ENCODE measurements at places on chromosomes 6 and 20.
A peak's percentile ranks its signal among the peaks of the same experiment; 100 is the strongest.

GRCh38 chr6:145309842-145310535, 425.3 kb downstream of the EPM2A start:
- DNase-seq = no peak

- no peak for DNase-seq
These were observed 43.7 kb downstream of the NINL start for GRCh38 chr20:25541676-25542075.

- no peak for DNase-seq
These were observed 220.7 kb downstream of the UST start for GRCh38 chr6:148967541-148967956.

DNA sequence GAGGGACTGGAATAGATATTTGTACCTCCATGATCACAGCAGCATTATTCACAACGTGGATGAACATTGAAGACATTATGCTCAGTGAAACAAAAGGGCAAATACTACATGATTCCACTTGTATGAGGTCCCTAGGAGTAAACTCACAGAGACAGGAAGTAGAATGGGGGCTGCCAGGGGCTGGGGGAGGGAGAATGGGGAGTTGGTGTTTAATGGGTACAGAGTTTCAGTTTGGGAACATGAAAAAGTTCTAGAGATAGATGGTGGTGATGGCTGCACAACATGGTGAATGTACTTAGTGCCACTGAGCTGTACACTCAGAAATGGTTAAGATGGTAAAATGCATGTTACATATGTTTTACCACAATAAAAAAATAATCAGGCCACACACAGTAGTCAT, 164.3 kb upstream of the RREB1 start:
- DNase-seq = no peak

DNA sequence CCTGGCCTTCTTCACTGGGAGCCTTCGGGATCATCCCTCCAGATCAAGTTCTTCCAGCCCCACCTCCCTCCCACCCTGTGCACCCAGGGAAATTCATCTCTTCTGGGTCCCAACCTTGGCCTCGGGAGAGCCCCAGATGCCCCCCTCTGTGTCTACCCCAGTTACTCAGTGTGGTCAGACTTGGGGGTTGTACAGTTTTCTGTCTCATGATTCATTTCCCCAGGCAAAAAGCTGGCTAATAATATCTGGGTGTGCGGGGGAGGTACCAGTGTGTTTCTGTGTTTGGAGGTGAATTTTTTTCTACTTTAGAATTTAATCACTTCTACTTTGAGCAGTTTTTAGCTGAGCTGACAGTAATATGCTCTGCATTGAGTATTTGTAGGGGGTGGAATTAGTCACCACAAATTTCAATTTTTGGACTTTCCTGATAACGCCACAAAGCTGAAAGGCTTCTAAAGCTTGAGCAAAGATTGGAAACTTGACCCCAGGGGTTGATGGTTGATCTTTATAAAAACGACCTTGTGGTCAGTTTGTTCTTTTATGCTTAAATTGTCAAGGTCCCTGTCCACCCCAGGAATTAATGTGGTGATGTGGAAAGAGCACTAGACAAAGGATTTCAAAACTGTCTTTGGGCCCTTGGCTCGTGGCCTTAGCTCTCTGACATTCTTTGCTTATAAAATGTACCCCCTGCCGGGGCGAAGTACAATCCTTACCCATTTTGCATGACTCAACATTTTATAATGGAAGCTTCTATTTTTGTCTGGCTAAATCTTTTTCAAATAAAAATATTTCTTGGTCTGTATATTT, 284.7 kb upstream of the TAB2 start:
- DNase-seq = no peak

- peak; percentile 49 for DNase-seq
These were observed 169.4 kb downstream of the TAF4 start for GRCh38 chr20:61896058-61896961.

DNA sequence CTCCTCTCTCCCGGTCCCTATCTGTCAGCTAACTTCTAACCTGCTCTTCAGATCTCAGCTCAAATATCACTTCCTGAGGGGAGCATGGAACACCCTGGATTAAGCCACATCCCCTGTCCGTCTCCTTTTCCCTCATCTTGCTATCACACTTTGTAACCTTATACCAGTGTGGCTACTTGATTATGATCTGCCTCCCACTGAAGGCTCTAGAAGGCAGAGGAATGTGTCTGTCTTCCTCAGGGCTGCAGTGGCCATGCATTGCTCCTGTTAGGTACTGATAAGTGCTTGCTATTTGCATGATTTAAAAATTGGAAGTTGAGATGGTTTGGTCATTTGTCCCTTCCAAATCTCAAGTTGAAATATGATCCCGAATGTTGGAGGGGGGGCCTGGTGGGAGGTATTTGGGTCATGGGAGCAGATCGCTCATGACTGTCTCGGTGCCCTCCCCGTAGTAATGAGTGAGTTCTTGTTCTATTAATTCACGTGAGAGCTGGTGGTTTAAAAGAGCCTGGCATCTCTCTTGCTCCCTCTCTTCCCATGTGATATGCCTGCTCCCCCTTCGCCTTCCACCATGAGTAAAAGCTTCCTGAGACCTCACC, 71.4 kb downstream of the PLCB4 start:
- no peak for DNase-seq

GRCh38 chr6:142648036-142648451, 296.9 kb downstream of the HIVEP2 start:
- no peak for DNase-seq

DNA sequence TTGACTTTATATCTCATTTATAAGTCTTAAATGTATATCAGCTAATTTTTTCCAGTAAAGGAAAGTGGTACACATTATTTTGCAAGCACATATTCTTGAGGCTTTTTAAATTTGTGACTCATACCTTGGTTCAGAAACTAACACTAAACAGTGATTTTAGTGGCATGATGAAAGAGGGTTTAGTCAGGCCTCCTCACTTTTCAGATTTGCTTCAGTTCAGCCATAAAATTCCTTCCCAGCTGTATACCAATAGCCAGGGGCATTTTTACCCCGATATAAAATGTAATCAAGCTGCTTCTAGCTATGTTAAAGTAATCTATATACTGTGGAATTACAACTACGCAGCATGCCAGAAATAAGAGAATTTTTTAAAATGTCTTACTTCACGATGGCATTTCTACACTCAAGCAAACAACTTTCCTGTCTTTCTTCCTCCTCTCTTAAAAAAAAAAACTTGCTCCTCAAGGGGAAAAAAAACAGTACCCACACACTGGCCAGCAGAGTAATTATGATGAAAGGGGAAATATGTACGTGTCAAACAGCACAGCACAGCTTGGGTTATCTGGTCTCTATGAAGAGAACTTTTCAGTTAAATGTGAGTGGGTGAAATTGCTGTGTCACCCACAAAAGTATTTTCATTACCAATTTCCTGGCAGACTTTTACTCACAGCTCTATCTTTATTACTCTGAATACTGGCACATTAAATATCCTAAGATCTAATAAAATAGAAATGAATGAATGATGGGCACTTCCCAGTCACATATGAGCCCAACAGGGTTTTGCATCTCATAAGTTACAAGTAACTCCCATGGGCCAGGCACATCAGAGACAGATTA, 244.8 kb upstream of the TENT5A start:
- no peak for DNase-seq

GRCh38 chr20:23856226-23856625, 23.3 kb downstream of the CST5 start:
- no peak for DNase-seq

DNA sequence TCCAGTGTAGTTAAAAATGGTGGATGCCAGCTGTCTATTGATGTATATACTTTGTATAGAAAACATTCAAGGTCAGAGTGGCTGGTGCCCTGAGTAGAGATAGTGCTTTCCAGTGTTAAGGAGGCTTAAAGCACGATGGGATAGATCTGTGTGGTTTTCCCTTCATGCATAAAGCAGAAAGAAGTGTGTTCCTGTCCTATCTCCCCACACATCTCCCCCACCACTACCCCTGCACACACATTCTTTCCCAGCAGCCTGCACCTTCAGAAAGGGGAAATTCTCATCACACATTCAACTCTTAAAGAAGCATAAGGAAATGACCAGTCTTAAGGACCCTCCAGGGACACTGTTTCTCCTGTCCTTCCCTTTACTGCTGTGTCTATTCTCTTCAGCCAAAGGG, 221.7 kb upstream of the TAB2 start:
- DNase-seq = no peak

DNA sequence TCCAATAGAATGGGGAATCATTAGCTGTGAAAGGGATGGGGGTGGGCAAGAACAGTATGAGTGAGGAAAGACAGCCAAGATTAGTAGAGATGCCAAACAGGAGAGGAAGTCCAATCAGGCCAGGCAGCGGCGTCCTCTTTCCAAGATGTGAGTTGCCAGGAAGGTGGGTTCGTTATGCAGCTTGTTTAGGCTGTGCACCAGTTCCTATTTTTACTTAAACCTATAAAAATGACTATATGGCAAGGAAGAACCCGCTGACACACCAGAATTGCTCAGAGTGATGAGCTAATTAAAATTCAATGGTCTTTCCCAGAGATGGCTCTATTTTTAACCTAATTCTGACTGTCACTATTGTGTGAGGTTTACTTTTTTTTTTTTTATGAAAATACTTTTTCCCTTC, 88.2 kb downstream of the SLC22A23 start:
- DNase-seq = no peak

- no peak for DNase-seq
These were observed 4.9 kb downstream of the FOXC1 start for GRCh38 chr6:1614448-1615150.

- DNase-seq = no peak
These were observed 280.5 kb downstream of the QKI start for GRCh38 chr6:163694988-163695398.

- no peak for DNase-seq
These were observed 204.5 kb downstream of the PREX1 start for GRCh38 chr20:48623176-48623905.

- DNase-seq = no peak
These were observed 300.2 kb downstream of the SOX4 start for GRCh38 chr6:21893793-21894192.

- DNase-seq = no peak
These were observed 95.7 kb upstream of the GGTLC1 start for GRCh38 chr20:24084281-24084680.

DNA sequence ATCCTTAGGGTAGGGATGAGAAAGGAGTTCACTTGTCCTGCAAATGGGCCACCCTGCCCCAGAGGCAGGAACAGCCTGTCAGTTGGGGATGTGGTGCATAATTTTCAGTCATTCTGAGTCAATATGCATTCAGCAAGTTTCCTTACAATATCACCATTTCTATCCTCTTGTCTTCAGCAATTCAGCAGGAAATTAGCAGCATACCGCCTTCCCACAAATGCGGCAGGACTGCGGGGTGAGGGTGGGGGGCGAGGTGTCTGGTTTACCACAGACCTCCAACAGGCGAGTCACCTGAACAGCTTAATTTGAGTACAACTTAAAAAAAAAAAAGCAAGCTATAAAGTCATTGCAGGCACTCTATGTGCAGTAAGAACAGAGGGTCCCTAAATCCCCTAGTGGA, 126.8 kb downstream of the MAP3K7 start:
- no peak for DNase-seq

DNA sequence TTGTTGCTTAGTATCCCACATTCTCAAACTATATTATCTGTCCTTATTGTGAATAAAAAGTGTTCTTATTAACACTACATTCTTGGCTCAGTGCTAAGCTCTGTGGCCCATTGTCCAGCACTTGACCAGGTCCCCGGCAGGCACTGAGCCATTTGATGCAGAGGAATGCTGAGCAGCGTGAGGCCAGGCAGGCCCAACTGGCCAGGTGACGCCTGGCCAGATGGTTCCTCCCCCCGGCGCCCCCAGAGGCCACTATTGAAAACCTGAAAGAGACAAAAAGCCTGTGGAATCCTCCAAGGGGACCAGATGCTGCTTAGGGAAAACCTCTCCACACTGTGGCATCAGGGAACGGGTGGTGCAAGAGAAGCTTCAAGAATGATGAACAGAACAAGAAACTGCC, 597.5 kb upstream of the JAG1 start:
- DNase-seq = no peak

GRCh38 chr20:20023395-20023794, 6.2 kb downstream of the NAA20 start:
- no peak for DNase-seq

DNA sequence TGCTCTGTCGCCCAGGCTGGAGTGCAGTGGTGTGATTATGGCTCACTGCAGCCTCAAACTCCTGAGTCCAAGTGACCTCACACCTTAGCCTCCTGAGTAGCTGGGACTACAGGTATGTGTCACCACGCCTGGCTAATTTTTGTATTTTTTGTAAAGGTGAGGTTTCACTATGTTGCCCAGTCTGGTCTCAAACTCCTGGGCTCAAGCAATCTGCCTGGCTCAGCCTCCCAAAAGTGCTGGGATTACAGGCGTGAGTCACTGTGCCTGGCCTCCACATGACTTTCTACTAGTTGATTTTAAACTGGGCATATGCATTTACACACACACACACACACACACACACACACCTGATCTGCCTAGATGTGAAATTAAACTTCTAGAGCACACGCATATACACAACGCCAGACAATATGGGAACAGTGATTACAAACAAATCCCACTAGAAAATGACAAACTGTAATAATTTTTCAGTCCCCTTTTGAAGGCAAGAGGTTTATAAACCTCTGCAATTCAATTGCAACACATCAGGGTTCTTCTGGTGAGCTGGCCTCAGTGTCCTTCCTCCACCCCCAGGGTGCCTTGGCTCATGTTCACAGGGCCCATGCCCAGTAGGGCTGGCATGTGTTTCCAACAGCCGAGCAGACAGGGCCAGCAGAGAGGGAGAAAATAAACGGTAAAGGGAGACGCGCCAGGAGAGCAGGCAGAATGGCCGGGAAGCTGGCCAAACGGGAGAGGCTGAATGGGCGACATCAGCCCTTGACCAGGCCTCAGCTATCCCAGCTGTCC, 31.2 kb downstream of the PARD6B start:
- no peak for DNase-seq

DNA sequence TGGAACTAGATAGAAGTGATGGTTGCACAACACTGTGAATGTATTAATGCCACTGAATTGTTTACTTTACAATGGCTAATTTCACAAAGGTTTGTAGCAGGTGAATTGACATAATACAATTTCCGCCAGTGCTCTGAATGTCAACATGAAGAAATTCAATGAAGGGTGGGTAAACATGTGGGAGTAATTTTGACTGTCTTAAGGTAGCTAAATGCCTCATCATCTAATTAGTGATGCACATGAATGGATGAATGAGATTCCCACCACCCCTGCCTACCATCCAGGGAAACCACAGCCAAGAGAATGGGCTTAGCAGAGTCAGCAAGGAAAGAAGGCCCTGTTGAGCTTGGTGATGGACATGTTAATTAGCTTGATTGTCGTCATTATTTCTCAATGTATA, 275.3 kb downstream of the ALDH8A1 start:
- no peak for DNase-seq

GRCh38 chr6:38452816-38453660, 186.7 kb downstream of the BTBD9 start:
- DNase-seq = no peak
